Epithelial cell of alveolus of lung (primary cell): ENCODE measurements at places on chromosomes 7 and 10. TPM values are rescaled to one million over a fixed set of nuclear protein-coding genes. Genes with fewer than 3 reads are reported as not detected.

AKR1B15 gene
- total RNA-seq, result 2.3 TPM in 1 of 2 replicates, not detected in the other

CLDN3 gene
- not detected in 2 replicates for total RNA-seq

PPP1R3A gene
- total RNA-seq, result not detected in 2 replicates

GPC2 gene
- total RNA-seq, result 2.5 and 3.1 TPM in 2 replicates

EPHA1 gene
- 0.32 and 0.91 TPM in 2 replicates for total RNA-seq

NEBL gene
- 6.6 and 8.4 TPM in 2 replicates for total RNA-seq

NUDT13 gene
- total RNA-seq, result 1.1 and 1.4 TPM in 2 replicates

REEP3 gene
- total RNA-seq, result 31.3 and 65.0 TPM in 2 replicates

IGFBP3 gene
- total RNA-seq, result 34.3 and 660 TPM in 2 replicates

COBL gene
- total RNA-seq, result 0.39 TPM in 1 of 2 replicates, not detected in the other

CTNNA3 gene
- under 0.01 and 0.39 TPM in 2 replicates for total RNA-seq

ZNF25 gene
- total RNA-seq, result 8.4 and 9.3 TPM in 2 replicates

CFTR gene
- total RNA-seq, result 0.13 and 23.3 TPM in 2 replicates
